Suppressor macrophage treated with lipopolysaccharide for 4 hours (primary cell): ENCODE measurements at places on chromosomes 1 and 21.

- no peak for DNase-seq
These were observed 7.8 kb downstream of the VASH2 start for GRCh38 chr1:212958175-212958574.

DNA sequence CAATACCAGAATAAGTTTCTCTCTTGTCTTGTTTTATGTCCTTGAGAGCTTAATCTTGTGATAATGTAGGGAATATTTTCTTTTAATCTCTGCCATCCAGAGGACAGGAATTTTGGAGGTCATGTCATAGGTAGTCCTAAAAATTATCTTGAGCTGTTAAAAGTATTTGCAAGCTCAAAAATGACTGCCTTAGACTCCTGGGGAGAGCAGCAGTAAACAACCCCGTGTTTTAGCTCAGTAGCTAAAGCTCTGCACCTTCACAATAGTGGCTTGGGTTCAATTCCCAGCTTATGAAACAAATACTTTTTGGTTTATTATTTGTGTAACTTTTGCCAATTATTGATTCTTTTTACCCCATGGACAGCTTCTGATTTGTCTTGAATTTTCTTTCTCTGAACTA, 99.4 kb upstream of the OLFM3 start:
- DNase-seq, result no peak

GRCh38 chr1:172976222-172977041, 74.3 kb downstream of the TNFSF18 start:
- DNase-seq, result no peak

- DNase-seq, result no peak
These were observed 206.6 kb upstream of the GRIK3 start for GRCh38 chr1:37240897-37241296.

DNA sequence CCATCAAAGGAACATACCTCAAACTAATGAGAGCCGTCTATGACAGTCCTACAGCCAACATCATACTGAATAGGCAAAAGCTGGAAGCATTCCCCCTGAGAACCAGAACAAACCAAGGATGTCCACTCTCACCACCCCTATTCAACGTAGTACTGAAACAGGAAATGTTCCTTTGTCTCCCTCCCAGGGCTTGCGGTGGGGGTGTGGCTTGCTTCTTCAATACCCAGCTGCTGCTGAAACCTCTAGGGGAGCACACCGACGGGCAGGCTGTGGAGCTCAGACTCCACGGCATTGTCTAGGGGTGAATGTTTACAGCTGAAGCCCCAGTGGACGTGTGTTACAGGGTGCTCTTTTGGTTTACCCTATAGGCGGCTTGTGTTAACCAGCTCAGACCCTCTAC, 30.5 kb upstream of the B3GALT2 start:
- DNase-seq, result no peak

GRCh38 chr1:207495801-207496792, at the start of gene CR1:
Gene CR1 (plus strand): TSS chr1:207496157. CDS start chr1:207496268, 111 bp downstream.
- peak; percentile 69 for DNase-seq

DNA sequence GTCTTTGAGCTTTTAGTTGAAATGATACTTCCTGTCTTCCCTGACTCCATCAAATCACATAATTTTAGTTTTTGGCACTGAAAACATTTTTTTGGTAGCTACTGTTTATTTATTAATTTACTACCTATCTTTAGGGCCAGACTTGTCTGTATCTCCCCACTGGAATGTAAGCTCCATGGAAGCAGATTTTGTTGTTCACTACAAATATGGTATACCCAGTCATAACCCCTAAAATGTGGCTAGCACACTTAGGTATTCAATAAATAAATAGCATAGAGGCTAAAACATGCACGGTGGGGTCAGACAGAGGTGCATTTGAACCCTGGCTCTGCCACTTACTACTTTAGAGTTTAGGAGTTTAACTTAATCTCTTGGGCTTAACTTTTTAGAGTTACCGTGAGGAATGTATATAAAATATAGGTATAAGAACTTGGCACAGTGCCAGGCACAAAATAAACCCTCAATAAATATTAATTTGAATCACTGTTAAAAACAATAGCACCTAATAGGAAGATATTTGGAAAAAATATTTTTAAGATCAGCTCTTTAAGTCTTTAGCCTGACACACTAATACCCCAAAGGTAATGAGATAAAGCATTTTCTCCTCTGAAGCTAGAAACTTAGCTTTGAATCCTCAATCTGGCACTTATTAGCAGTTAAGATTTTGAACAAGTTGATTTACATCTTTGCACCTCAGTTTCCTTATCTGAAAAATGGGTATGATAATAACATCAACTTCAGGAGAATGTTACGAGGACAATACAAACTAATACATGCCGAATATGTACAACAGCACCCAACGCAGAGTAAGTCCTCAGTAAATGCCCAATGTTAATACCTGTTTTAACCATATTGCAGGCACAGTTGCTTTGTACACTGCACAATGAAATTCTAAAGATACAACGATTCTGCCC, 59.6 kb upstream of the HP1BP3 start:
- no peak for DNase-seq

GRCh38 chr1:25784575-25785051, 15.4 kb upstream of the SELENON start:
- no peak for DNase-seq

GRCh38 chr1:193680247-193680923, 494.0 kb upstream of the B3GALT2 start:
- no peak for DNase-seq

- no peak for DNase-seq
These were observed 3.5 kb upstream of the PLXNA2 start for GRCh38 chr1:208247696-208248095.

GRCh38 chr1:234549447-234550021, 60.4 kb downstream of the IRF2BP2 start:
- no peak for DNase-seq

GRCh38 chr1:56539520-56539931, 39.8 kb downstream of the PLPP3 start:
- DNase-seq, result no peak

- DNase-seq, result no peak
These were observed 56.7 kb downstream of the DPT start for GRCh38 chr1:168672278-168672677.

DNA sequence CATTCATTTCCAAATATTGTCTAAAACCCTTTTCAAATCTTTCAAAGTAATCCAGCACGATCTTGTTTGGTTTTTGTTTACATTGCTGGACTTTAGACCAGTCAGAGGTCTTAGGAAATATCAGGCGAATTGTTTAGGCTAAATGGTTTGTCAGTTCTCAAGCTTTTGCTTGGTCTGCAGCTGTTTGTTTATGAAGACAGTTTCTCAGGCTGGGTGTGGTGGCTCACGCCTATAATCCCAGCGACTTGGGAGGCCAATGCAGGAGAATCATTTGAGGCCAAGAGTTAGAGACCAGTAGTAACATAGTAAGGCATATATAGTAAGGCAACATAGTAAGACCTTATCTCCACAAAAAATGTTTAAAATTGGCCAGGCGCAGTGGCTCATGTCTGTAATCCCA, 77.5 kb downstream of the DNTTIP2 start:
- DNase-seq, result no peak

GRCh38 chr1:51756290-51756689, 122.2 kb downstream of the NRDC start:
- DNase-seq, result no peak

DNA sequence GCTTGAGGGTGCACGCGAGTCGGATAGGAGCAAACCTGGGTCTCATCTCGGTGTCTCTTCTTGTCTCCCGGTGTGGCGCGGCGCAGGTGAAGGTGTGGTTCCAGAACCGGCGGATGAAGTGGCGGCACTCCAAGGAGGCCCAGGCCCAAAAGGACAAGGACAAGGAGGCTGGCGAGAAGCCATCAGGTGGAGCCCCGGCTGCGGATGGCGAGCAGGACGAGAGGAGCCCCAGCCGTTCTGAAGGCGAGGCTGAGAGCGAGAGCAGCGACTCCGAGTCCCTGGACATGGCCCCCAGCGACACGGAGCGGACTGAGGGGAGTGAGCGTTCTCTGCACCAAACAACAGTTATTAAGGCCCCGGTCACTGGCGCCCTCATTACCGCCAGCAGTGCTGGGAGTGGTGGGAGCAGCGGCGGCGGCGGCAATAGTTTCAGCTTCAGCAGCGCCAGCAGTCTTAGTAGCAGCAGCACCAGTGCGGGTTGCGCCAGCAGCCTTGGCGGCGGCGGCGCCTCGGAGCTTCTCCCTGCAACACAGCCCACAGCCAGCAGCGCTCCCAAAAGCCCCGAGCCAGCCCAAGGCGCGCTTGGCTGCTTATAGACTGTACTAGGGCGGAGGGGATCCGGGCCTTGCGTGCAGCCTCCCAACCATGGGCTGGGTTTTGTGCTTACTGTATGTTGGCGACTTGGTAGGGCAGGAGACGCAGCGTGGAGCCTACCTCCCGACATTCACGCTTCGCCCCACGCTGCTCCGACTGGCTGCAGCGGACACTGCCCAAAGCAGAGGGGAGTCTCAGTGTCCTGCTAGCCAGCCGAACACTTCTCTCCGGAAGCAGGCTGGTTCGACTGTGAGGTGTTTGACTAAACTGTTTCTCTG, 5.1 kb downstream of the HLX start:
- DNase-seq, result no peak

DNA sequence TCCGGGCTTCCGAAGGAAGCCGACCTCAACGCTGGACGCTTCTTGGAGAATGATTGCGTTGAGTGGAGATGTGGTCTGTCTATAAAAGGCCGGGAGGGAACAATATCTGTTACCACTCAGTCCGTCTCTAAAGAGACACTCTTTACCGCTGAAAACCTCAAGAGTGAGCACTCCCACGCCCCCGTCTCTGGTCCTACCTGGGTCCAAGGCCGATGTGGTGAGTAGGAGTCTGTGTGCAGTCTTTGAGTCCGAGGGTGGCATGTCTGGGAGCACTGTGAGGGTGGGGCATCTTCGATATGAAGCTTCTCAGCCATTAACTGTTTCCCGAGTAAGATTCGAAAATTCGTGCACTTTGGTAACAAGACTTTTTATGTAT, 576 bp downstream of the ZFP69 start:
- no peak for DNase-seq

DNA sequence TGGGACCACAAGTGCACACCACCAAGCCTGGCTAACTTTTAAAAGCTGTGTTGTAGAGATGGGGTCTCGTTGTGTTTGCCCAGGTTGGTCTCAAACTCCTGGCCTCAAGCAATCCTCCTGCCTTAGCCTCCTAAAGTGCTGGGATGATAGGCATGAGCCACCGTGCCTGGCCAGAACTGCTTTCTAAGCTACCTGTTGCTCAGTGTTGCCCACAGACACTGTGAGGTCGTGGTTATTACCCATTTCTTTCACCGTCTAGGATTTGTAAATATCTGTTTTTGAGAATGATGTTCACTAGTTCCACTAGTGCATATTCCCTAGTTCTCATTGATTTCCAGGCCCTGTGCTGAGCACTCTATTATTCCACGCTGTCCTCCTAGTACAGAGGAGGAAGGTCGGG, 51.4 kb upstream of the FAM89A start:
- no peak for DNase-seq

GRCh38 chr1:17591814-17592430, 52.4 kb downstream of the ARHGEF10L start:
- no peak for DNase-seq

GRCh38 chr1:166785987-166786386, 53.3 kb upstream of the POGK start:
- DNase-seq, result no peak

DNA sequence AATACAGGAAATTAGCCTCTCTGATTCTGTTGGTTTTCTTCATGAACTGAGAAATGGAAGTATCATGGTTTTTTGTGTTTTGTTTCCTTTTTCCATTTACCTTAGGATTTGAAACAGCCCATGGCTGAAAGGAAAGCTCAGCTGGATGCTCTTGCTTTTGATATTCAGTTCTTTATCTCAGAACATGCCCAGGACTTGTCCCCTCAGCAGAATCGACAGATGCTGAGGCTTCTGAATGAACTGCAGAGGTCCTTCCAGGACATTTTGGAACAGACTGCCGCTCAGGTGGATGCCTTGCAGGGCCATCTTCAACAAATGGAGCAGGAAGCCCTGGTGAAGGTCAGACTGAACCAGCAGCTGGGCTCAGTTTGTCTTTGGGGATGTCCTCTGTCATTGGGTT, 142.4 kb downstream of the MACF1 start:
- no peak for DNase-seq

DNA sequence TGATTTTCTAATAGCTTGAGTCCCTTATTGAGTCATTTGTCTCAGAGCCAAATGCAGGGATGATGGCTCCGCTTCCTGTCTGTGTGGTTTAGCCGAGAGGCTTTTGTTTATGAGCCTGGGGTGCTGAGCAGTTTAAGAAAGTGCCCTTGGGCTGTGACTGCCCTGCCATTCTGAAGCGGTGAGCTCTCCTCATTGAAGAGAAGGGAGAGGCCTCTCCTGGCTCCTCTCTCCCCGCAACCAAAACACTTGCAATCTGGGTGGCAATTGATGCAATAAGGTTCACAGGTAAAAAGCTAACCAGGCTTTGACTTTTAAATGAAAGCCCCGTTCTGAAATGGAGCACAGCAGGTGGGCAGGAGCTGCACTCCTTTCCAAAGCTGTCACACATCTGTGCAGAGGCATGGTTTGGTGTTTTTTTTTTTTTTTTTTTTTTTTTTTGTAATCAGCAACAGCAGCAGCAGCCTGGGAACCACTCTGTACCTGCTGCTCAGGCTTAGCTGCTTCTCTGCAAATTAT, 403.7 kb downstream of the SIPA1L2 start:
- no peak for DNase-seq

DNA sequence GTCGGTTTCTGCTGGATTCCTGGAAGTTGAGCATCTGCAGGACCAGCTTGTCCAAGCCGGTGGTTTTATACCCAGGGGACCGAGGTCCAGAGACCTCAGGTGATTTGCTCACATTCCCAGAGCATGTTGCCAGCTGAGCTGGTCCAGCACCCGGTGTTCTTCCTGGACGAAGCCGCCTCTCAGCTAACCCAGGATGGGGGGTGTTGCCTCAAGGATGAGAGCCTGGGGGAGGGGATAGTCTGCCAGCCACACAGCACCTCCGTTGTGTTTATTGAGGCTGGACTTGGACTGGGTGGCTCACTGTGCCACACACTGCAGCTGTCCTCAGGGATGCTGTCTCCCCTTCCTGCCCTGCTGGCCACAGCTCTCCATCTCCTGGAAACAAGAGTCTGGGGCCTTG, 1.5 kb downstream of the TMEM201 start:
- DNase-seq, result no peak
